ENCODE measurements at places on chromosomes 7 and 10.

- DNase-seq, result no peak
These were observed 505.1 kb downstream of the DNAJB6 start for GRCh38 chr7:157841773-157842370.

DNA sequence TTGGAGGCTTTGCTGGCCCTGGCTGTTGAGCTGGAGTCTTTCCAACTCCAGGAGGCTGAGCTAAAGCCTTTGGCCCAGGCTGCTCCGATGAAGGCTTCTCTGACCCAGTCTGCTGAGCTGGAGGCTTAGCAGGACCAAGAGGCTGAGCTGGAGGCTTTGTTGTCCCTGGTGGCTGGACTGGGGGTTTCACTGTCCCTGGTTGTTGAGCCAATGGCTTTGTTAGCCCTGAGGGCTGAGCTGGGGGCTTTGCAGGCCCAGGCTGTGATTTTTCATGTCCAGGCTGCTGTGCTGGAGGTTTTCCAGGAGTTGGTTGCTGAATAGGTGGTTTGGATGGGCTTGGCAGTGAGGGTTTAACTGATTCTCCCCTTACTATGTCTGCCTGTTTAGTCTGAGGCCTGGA is 7.3 kb downstream of the PCLO start:
- no peak for DNase-seq

DNA sequence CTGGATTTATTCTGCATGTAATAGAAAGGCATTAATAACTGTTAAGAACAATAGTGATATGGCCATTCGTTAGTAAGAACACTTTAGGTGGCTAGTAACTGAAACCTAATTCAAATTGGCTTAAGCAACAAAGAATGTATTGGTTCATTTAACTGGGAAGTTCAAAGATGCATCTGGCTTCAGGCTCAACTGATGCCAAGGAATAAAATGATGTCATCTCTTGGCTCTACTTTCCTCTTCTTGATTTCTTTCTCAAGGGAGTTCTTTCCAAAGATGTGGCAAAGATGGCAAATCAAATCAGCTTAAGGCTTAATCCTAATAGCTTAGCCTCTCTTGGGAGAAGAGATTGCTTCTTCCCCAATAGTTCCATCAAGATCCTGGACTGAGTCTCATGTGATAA is 51.6 kb downstream of the PIK3CG start:
- DNase-seq, result no peak

DNA sequence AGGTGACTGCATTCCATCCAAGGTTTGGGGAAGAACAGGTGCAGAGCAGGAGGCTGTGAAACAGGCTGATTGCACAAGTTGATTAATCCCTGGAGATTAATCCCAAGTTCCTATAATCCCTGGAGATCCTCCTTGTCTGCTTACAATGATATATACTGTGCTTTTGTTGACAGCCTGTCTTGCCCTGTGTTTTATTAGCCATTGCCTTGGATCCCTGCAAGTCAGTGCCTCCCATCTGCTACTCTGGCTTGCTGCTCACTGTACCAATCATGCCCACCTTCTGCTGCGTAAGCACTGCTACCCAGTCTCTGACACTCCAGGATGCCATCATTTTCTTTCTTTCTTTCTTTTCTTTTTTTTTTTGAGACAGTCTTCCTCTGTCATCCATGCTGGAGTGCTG is 65.4 kb downstream of the ANKRD61 start:
- DNase-seq, result no peak

- no peak for DNase-seq
These were observed 206.4 kb upstream of the ETV1 start for GRCh38 chr7:14195871-14196270.

DNA sequence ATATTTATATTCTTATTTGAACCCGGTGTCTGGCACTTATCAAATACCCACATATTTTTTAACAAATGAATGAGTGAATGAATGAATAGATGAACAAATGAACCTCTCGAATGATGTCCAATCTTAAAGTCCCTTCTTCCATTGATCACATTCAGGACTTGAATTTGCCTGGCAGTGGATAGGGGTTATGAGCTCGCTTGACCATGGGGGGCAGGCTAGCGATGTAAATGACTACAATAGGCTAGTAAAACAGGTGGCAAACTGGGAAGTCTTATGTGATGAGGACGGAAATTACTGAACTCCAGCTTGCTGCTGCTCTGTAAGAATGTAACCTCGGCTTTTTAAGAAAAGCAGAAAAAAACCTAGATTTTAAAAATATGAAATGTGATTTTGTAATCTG is 247.7 kb upstream of the DKK1 start:
- DNase-seq, result no peak
